ENCODE measurements at places on chromosomes 1 and 21.
A peak's percentile ranks its signal among the peaks of the same experiment; 100 is the strongest.

DNA sequence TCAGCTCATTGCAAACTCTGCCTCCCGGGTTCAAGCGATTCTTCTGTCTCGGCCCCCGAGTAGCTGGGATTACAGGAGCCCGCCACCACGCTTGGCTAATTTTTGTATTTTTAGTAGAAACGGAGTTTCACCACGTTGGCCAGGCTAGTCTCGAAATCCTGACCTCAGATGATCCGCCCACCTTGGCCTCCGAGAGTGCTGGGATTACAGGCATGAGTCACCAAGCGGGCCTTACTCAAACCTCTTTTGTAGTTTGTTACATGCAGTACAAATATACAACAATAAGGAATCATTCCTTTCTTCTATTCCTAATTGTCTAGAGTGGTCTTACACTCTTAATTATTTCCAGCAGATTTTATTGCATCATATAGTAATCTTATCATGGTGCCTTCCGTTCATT is 16.6 kb downstream of the SPATA17 start:
- peak; percentile 22 for DNase-seq

- no peak for DNase-seq
Observed at GRCh38 chr1:153663211-153663610, 4.7 kb downstream of the SNAPIN start.

- no peak for DNase-seq
Observed at GRCh38 chr1:10663678-10664035, 132.8 kb downstream of the CASZ1 start.

DNA sequence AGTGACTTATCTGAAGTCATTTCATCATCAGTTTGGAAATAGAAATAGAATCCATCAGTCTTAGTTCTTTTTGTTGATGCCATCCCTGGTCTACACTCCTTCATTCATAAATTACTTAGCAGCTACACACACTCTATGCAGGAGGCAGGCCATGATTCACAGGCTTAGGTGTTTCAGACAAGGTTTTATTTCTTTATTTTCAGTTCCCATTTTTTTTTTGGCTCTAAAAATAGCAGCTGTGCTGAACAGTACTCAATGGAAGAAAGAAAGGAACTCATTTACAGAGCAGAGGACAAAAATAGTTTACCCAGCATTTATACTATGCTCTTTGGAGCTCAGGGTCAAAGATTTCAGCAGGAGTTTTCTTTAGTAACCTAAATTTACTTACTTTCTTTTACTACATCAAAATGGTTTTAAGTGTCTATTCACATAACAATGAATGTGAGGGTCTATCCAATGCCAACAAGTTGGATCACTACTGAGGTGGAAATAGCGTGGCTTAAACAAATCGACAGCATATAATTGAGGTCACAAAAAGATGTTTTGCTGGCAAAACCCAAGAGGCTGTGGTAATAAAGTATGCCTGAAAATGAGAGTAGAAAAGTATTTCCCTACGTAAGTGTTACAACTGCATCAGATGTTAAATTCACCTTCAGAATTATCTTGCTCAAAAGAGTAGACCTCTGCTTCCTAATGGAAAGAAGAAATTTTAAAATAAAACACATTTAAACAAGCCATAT is 7.7 kb downstream of the KRTAP19-8 start:
- DNase-seq: no peak

DNA sequence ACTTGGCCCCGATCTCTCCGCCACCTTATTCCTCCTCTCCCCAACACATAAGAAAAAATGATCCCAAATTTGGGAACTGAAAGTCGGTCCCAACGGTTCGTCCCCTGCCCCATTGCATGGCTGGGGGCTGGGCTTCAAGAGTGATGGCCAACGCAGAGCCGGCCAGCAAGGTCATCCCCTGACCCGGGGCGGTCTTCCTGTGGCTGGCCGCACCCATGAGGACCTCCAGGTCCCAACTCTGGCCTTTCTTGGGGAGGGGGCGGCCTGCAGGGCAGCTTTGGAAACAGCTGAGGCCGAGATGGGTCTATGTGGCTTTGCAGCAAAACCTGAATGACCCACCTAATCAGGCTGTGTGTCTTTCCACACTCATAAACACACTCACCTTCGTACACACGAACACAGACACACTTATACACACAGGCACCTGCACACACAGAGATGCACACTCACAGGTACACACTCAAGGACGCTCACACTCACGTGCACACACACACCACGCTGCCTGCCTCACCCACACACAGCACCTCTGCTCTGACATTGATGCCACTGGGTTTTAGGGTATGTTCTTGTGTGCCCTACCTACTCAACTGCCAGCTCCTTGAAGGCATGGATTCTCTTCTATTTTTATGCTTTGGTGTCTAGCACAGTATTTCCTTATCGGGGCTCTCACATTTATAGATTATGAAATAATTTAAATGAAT is 562 bp downstream of the DYNLT5 start:
- DNase-seq: no peak

DNA sequence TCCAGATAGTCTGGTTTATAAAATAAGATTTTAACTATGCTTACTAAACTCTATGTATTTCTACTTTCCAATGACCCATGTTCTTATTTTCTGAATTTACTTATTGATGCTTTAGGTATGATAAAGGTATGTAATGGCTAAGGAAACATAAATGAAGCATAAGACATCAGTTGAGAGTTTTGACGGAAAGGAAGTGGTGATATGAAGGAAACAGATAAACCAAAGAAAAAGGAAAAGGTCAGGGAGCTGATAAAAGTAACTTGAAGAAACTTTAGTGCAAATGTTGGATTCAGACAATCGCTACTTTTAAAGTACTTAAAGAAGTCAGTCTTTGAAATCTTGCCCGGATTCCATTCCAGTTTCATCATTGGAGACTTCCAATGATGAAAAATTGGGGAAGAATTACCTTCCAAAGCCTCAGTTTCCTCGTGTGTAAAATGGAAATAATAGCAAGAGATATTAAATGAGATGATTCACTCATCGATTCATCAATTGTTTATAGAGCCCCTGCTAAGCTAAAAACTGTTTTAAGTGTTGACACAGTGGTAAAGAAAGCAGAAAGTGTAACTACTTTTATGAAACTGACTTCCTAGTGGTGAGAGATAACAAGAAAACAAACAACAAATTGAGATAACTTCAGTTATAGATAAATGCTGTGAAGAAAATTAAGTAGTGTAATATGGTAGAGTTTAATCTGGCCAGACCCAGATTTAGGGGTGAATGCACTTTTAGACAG is 10.6 kb downstream of the PTPRC start:
- DNase-seq: no peak

DNA sequence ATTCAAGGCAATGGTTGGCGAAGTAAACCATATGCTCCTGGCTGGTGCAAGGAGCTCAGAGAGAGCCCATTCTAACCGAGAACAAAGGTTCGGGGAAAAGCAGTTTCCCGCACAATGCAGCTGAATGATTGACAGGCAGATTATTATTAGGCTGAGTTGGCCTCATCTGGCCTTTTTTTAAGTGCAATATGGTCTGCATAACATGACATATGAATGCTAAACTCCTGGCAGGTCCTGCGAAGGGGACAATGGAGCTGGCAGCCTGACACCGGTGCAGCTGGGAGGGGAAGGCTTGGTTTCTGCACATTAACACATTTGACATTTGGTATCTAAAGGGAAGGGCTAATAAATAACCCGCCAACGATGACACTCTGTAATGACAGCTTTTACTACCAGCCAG is 92.0 kb downstream of the MIS18A start:
- DNase-seq: no peak

DNA sequence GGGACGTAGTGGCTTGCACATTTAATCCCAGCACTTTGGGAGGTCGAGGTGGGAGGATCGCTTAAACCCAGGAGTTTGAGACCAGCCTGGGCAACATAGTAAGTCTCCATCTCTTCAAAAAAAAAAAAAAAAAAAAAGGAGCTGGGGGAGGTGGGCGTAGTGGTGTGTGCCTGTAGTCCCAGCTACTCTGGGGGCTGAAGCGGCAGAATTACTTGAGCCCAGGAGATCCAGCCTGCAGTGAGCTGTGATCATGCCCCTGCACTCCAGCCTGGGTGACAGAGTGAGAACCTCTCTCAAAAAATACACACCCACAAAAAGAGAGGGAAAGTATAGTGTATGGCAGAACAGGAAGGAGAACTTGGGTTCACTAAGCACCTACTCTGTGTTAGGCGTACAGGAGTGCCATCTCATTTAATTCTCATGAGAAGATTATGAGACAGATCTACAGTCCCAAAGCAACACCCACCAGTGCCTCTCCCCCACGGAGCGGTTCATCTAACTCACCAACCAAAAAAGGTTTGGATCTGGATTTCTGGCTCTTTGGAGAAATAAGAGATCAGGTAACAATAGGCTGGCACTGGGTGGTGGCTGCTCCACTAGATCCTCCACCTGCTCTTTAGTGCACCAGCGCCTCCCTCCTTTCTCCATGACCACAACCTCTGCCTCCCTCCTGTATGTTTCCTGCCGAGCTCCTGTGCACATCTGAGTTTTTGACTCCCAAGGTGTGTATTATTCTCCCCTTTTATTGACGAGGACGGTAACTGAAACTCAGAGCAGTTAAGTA is 1.4 kb upstream of the TRAF5 start:
- no peak for DNase-seq

- no peak for DNase-seq
Observed at GRCh38 chr1:68959461-68960030, 462.7 kb upstream of the DEPDC1 start.

GRCh38 chr1:225581186-225581585 is 71.7 kb downstream of the ENAH start:
- no peak for DNase-seq

DNA sequence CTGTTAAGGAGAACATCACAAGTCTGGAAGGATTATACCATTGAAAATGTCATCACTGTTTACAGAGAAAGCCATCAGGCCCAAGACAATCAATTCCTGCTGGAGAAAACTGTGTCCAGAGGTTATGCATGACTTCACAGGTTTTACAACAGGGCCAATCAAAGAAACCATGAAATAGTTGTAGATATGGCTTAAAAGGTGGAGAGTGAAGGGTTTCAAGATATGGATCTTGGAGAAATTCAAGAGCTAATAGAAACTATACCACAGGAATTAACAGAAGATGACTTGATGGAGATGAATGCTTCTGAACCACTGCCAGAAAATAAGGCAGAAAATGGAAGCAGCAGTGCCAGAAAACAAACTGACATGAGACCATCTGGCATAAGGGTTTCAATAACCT is 30.2 kb downstream of the USP1 start:
- DNase-seq: no peak
